ENCODE measurements at places on chromosomes 11 and 22.

DNA sequence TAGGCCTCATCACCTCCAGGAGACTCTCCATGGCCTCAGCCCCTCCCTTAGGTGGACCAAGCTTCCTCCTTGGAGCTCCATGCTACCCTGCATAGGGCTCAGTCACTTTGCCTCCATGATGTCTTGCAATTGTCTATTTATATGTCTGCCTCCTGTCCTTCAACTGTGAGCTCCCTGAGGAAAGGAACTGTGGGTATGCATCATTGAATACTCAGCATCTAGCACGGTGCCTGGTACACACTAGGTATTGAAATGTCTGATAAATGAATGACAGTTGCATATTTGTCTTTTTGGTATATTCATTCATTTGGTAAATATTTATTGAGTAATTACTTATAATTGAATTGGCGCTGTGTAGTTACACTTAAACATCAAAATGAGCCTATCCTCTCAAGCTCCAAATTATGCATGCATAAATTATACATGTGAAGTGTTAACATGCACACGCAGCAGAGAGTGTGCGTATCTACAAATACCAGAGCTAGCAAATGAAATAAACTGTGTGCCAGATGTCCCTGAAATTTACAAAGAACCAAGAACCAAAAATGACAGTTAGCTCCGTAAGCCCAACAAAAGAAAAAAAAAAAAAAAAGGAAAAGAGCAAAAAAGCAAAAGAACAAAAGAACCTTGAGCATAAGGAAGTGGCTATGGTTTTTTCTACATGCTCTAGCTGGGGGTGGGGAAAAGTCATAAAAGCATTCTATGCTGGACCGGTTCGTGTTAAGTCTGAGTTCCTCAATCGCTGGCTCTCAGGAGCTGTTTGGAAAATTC is 25.2 kb downstream of the GRAP2 start:
- no peak for DNase-seq

DNA sequence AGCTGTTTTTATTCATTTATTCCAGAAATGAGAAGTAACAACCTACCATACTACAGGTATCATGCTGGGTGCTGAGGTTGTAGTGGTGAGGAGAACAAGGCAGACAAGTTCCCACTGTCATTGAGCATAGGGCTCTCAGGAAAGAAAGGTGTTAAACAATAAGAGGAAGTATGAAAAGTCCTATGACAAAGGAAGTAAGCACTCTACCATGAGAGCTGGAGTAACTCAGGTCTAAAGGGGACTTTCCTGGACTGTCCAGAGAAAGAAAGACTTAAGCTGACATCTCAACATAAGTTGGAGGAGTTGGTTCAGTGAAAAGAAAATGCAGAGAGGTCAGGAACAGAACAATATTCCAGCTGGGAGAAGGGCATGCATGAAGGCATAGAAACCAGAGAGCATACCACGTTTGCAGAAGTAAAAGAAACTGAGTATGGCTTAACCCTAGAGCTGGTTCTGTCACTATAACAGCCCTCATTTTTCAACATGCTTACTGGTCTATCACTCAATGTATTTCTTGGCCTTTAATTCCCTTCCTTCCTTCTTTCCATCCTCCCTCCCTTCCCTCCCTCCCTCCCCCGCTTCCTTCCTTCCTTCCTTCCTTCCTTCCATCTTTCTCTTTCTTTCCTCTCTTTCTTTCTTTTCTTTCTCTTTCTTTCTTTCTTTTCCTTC is 137.8 kb upstream of the BDNF start:
- no peak for DNase-seq

DNA sequence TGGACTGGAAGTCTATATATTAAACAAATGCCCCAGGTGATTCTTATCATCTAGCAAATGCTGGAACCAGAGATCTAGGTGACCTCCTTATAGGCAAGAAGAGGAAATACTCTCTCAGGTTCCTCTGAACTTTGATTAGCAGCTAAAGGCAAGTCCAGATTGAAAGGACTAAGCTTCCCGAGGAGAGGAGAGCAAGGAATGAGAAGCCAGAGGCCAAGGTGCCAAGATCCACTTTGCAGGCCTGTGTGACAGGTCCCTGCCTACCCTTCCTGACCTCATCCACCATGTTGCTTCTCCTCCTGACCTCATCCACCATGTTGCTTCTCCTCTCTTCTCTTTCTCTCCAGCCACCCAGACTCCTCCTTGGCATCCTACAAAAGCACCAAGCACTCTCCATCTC is 173.2 kb downstream of the LARGE1 start:
- DNase-seq = no peak

DNA sequence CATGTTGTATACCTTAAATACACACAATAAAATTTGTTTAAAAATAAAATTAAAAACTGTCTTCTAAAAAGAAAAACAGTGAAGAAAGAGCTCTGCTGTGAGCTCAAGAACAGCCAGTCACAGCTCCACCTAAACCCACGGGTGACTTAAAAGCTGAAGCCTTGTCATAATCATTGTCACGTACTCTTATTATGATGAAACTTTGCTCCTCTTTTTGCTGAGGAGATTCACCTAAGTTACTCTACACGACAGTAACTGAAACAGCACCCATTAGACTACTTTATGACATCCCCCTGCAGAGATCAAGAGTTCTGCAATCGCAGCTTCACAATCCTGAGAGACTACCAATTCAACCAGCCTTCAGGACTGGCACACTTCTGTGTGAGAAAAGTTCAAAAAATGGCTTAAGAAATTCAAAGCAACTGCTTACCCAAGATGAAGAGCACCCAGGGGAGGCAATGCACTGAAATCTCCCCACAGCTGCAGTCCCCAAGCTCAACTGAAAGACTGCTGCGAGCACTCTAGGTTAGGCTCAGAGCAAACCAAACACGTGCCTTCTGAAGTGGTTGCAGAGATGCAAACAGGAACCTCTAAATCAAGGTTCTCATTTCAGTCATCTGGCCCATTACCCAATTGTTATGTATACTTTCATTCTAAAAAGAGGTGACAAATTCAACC is at the start of gene JAML:
Gene JAML, minus strand, starts transcription at position 501 of the 678 bp plus-strand sequence. CDS start 10,145 bp downstream, outside the sequence.
- no peak for DNase-seq

DNA sequence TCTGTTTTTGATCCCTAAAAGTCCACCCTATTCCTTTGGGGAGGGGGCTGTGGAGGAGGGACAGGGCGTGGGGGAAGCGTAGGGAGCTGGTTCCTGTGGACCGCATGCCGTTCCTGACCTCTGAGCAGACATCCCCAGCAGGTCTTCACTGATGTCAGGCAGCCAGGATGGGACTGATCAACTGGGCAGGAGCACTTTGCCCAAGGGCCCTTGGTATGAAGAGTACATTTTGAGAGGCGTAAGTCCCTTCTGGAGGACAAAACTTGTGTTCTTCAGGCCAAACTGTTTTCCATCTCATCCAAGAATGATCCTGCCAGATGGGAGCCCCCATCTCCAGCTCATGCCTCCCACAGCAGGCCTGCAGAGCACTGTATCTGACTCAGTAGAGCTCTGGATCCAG is 80.9 kb upstream of the NARS2 start:
- DNase-seq = no peak

- no peak for DNase-seq
Observed at GRCh38 chr11:126545057-126545555, 189.6 kb downstream of the ST3GAL4 start.

DNA sequence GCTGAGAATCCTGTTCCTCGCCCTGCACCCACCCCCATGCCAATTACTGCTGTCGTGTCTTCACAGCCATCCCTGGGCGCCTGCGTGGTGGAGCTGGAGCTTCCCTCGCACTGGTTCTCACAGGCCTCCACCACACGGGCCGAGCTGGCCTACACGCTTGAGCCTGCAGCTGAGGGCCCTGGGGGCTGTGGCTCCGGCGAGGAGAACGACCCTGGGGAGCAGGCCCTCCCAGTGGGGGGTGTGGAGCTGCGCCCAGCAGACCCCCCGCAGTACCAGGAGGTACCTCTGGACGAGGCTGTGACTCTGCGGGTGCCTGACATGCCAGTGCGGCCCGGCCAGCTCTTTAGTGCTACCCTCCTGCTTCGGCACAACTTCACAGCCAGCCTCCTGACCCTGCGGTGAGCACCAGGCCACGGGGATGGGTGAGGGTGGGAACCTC is 4.3 kb downstream of the TMEM132A start:
- DNase-seq = no peak

DNA sequence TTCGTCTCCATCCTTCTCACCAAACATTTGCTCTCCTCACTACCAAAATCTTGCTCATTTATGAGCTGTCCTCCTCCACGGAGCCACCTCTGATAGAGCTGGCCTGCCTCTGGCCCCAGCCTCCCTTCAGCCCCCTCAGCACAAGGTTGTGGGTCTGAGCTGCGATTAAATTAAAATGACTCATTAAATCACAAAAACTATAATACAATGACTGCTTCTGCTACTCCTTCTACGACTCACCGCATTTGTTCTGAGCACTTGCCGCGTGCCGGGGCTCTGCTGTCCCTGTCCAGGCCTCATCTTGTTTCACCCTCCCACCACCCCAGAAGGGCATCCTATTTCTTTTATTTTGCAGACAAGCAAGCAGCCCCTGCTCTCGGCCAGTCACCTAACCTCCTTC is 49.2 kb upstream of the TIMP3 start:
- no peak for DNase-seq

DNA sequence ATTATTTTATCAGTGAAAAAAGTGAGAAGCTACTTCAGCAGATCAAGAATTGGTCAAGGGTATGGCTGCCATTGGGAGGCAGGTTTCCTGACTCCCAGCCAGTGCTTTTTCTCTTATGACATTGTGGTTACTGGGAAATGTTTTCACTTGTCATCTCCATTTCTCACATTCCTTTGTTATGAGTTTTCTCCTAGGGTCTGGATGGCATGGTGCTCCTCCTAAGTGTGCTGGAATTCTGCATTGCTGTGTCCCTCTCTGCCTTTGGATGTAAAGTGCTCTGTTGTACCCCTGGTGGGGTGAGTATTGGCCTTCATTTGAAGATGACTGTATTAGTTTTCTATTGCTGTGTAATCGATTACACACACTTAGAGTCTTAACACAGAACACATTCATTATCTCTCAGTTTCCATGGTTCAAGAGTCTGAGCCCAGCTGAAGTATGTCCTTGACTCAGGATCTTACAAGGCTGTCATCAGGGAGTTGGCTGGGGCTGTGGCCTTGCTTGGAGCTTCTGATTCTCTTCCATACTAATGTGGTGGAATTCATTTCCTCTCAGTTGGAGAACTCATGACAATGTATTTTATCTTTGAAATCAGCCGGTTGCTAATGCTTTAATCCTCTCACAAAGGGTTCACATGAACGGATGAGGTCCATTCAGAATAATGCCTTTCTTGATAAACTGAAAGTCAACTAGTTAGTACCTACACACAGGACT is 21.0 kb upstream of the MS4A6E start:
- no peak for DNase-seq

DNA sequence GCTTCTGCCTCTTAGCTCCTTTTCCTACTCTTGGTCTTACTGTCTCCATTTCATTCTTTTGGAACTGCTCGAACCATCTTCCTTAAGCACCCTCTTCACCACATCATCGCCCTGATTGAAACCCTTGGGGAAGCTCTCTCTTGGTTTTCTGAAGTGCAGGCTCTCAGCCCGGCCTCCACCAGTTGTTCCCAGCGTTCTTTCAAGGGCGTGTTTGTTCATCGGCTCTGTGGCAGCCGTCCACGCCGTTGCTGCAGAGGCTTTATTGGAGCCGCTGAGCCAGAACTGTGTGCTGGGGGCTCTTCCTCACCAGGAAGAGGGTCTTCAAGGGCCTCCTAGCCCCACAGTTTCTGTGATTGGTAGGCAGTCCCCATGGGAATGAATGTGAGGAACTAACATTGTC is 214.1 kb downstream of the TBC1D22A start:
- no peak for DNase-seq

GRCh38 chr22:46560696-46561295 is 23.4 kb upstream of the CELSR1 start:
- no peak for DNase-seq

GRCh38 chr22:23401910-23402274 is 178.2 kb downstream of the IGLL1 start:
- DNase-seq = no peak

- no peak for DNase-seq
Observed at GRCh38 chr11:117230286-117230961, 1.4 kb downstream of the PCSK7 start.

DNA sequence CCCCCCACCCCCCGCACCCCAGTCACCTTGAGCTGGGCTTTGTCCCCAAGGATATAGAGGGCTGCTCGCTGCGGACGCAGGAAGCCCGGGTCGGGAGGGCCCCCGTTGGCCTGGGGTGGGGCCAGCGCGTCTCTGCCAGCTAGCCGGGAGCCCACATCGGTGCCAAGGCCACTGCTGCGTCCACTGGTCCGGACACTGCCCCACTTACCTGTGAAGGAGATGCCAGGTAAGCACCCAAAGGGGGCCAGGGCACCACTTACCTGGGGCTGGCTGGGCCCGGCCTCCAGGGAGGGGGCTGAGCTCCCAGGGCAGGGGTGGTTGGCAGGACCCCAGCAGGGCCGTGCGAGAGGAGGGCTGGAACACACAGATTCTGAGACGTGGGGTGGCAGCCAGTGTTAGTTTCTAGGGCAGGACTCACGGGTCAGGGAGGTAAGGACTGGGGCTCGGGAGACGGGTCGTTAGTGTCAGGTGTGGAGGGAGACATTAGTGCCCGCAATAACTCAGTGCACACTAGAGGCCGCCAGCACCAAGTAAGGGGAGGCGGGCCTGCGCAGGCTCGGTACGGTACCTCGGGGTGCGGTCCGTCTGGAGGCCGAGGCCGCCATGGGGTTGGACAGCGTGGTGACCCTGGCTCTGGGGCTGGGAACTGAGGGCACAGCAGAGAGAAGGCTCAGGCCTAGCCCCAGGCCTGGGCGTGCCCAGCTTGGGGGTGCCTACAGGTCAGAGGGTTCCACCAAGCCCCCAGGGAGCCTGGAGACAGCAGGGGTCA is 18.2 kb downstream of the SBF1 start:
- DNase-seq = no peak

DNA sequence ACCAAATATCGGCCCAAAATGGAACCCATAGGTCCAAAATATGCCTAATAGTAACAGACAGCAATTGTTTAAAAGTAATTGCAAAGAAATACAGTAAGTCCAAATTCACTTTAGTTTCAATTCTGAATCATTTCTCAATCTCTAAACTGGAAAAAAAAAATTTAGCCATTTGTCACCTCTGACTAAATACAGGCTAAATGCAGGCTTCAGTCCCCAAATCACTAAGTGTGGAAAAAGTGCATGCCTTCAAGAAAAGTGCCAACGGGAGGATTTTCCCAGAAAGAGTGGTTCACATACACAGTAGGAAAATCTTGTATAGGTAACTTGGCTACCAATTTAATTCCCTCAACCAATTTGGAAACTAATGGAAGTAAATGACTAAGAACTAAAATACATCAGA is 35.7 kb downstream of the SIK3 start:
- DNase-seq = no peak

- DNase-seq = no peak
Observed at GRCh38 chr11:110979696-110980095, 265.8 kb upstream of the POU2AF2 start.

GRCh38 chr11:1127664-1128162 is 30.0 kb upstream of the MUC5AC start:
- DNase-seq = no peak

- no peak for DNase-seq
Observed at GRCh38 chr11:100730266-100730665, 43.2 kb downstream of the ARHGAP42 start.

- DNase-seq = no peak
Observed at GRCh38 chr11:73257342-73258103, 14.6 kb upstream of the P2RY6 start.

- DNase-seq = no peak
Observed at GRCh38 chr11:59511675-59512074, 336 bp downstream of the OR4D9 start.

GRCh38 chr11:14132312-14132711 is 169.8 kb downstream of the SPON1 start:
- no peak for DNase-seq
